ENCODE measurements at places on chromosomes 7 and 10.

GRCh38 chr10:57818522-57818921 is 449.2 kb downstream of the IPMK start:
- DNase-seq = no peak

GRCh38 chr7:88344271-88344670 is 37.6 kb upstream of the STEAP4 start:
- no peak for DNase-seq

GRCh38 chr10:79941585-79942210 is 7.2 kb downstream of the SFTPD start:
- DNase-seq = no peak

DNA sequence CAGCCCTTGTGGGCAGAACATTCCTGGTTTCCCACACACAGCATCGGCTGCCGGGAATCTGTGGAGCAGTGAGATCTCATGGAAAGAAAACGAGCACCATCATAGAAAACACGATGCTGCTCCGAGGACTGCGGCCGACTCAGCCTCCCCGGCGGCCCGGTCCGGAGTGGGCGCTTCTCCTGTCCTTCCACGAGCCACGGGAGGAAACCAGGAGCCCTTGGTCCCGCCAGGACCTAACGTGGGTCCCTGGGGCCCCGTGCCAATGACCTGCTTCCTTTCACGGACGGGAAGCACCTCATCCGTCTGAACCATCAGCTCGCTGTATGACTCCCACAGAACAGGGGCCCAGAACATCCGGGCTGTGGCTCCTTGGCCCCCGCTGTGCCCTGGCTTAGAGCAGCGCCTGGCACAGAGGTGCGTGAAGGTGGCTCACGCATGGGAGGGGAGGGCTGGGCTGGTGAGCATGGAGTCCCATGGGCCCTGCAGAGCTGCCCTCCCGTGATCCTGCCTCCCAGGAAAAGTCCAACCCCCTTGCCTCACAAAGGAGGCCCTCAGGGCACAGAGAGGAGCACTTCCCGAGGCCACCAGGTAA is 280.5 kb downstream of the MAD1L1 start:
- DNase-seq = no peak

DNA sequence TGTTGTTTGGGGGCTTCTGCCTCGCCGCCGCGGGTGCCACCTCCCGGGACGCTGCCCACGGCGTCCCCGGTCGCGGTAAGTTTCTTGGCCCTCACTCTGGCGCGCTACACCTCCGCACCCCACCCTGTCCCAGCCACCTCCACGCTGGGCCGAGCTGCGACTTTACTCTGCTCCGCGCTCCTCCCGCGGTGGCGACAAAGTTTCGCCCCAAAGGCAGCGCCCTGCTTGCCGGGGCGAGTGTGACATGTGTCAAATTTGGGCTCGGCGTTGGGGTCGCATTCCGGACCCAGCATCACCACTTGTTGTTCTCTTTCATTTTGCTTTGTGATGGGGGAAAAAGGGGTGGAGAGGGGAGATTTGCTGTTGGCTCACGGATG is 167.7 kb upstream of the PPP1R3A start:
- no peak for DNase-seq

- DNase-seq = no peak
These were observed 50.8 kb upstream of the FRMD4A start for GRCh38 chr10:14381475-14381874.

GRCh38 chr10:116803451-116804249 is 45.6 kb upstream of the ENO4 start:
- DNase-seq = no peak

GRCh38 chr10:93255546-93255945 is 181.9 kb downstream of the CYP26A1 start:
- DNase-seq = no peak

DNA sequence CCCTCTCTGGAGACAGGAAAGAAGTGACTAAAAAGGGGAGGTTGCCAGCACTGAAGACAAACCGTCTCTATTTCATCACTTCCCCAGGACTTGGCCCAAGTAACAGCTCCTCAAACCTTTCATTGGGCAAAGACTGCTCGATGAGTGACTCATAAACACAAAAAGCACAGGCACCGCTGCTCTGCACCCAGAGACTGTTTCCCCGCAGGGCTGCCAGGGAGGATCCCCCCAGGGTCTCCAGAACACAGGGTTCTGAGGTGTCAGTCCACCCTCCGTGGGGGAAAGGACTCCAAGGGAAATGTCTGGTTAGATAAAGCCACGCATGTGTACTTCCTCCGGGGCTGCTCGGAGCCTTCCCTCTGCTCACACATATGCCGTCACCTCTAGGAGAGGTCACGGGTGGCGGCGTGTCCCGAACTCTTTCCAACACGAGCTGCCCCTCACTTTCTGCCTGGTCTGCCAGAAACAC is 59.9 kb downstream of the INSIG1 start:
- DNase-seq = no peak

GRCh38 chr7:102182016-102182415 is 104.7 kb upstream of the SH2B2 start:
- no peak for DNase-seq

GRCh38 chr10:118927321-118927720 is 102.2 kb upstream of the NANOS1 start:
- no peak for DNase-seq

- no peak for DNase-seq
These were observed 27.5 kb downstream of the DLG5 start for GRCh38 chr10:77899080-77899477.

DNA sequence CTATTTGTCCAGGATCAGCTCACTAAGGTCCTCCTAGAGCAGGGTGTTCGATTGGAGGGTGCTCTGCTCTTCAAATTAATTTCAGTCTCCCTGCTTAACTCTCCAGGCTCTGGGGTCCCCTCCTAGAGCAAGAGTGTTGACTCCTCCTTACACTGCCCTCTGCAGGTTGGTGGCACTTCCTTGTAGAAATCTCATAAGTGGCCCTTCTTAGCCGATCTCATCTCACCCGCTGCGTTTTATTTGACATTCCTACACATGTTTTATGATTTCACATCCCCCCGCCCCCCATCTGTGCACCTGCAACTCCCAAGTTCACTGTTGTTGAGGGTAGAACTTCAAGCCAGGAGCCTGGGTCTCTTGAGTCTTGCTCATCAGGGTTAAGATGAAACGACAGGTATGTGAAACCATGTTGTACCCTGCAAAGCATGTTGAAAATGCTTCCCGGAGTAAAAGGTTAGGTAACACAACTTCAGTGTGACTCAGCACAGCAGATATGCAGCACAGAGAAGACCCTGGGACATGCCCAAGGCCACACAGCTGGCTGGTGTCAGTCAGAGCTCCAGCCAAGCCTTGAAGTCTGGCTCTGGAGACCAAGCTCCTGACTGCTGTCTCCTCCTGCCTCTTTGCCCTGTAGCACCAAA is 171.2 kb downstream of the PRKAG2 start:
- no peak for DNase-seq

DNA sequence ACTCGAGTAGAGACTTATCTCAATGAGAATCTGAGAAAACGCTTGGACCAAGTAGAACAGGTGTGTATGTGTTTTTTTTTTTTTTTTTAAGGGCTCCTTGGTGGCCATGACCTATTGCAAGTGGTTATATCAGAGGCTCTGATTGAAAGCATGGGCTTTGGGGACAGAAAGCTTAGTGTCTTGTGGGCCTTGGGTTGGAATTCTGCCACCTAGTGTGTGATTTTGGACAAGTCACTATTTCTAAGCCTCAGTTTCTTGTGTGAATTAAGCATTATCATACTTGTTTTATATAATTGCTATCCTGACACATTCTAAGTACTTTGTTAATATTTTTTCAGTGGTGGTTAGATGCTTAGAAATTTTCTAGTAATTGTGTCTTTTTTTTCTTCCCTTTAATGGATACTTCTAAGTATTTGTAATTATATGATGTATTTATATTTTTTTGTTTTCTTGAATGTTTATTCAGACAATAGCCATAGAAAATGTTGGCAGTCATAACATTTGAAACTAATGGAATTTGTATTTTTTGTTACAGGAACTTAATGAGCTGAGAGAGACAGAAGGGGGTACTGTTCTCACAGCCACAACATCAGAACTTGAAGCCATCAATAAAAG is 33.1 kb downstream of the SMC3 start:
- no peak for DNase-seq

- no peak for DNase-seq
These were observed 51.5 kb downstream of the KAT6B start for GRCh38 chr10:74877898-74878297.

- no peak for DNase-seq
These were observed 130.1 kb downstream of the RGS10 start for GRCh38 chr10:119412244-119413092.

DNA sequence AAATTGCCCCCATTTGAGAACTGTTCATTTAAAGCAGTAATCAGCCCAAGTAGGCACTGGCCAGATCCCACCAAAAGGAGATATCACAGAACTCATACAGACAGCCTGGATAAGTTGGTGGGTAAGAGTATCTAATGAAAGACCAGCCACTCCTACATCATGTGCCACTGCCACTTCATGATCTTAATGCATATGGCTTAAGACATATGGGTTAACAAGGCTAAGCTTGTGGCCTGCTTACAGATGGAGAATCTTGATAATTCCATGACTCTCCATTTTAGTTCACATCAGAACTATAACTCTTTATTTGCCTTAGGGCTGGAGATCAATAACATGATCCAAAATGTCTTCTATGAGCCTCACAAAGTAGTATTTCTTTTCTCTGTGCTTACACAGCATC is 6.8 kb upstream of the IFIT1B start:
- no peak for DNase-seq

GRCh38 chr10:31467791-31468535 is 148.9 kb downstream of the ZEB1 start:
- no peak for DNase-seq

DNA sequence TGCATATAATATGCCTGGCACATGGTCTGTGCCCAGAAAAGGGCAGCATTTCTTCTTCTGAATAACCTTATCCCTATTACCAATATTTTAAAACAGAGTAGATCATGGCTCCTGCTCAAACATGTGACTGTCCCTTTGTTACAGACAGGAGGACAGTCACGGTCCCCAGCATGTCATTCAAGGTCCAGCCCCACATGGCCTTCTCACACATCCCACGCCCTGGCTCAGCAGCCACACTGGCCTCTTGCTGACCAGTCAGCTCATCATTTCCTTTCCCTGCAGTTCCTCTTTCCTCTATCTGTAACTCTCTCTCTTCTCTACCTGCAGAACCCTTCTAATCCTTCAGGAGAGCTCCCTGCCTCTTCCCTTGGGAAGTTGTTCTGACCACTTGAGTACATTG is 167.8 kb downstream of the CHN2 start:
- no peak for DNase-seq

DNA sequence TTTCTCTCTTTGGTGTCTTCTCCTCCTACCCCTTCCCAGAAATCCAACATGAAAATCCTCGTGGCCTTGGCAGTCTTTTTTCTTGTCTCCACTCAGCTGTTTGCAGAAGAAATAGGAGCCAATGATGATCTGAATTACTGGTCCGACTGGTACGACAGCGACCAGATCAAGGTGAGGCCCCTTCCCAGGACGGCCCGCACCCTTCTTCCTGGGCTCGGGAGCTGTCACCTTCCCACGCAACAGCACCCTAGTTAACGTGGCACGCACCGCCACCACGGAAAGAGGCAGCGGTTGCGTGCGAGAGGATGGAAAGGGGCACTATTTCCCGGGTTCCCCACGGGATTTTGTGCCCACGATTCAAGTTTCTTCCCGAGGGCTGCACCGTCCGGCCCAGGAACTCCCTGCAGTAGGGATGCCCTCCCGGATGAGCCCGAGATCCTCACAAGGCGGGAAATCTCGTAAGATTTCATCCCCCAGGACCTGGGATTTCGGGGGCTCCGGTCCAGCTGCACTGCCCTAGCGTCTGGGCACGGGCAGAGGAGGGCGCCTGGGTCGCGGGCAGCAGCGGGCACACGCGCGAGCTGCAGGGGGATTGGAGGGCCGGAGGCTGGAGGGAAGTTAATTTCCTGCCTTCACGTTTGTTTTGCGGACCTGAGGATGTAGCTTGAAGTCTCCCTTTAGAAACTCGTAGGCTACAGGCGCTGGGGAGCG is 834 bp downstream of the TAC1 start:
- DNase-seq = no peak

DNA sequence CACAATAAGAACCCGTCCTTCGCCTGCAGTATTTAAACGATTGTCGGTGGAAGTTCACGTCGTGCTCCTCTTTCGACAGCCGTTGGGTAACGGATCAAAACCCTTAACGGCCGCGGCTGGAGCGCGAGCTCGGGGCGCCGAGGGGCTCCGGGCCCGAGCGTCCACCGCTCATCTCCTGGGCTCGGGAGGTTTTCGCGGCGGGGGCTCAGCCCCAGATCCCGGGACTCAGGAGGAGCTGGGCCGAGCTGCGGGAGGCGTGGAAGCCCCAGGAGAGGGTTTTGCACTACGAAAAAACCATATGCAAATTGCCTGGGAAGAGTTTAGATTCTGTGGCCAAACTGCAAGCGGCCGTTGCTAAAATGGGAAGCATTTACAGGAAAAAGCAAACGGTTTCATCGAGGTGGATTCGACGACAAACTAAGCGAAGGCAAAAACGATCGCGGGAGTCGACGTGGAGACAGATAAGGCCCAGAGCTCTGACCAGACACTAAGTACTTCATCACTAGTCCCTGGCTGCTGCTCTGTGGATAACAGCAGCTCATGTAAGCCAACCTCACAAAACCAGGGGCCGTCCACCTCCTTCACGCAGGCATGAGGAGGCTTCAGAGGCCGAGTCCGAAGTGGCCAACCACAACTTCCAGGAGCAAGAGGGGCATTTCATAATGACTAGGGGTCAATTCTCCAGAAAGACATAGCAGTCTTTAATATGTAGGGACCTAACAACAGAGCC is 129.7 kb downstream of the MARCHF5 start:
- DNase-seq = no peak

- DNase-seq = no peak
These were observed 29.7 kb downstream of the TRIM8 start for GRCh38 chr10:102673819-102674511.

DNA sequence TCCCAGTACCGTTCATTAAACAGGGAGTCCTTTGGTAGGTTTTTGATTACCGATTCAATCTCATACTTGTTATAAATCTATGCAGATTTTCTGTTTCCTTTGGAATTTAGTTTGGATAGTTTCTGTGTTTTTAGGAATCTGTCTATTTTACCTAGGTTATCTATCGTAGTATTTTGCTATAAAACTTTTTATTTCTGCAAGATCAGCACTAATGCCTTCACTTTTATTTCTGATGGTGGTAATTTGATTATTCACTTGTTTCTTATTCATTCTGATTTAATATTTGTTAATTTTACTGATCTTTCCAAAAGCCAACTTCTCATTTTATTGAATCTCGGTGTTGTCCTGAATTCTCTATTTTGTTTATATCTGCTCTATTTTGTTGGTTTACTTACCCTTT is 577.7 kb upstream of the NRG3 start:
- no peak for DNase-seq

Measured in NCI-H2029 treated with DMSO at 0.1 percent for 48 hours (cell line).